GF-D8 (cell line): ENCODE measurements at places on chromosomes 12 and 14.

GRCh38 chr12:107651571-107652449 lies 33.8 kb upstream of the PWP1 start:
- no peak for DNase-seq

DNA sequence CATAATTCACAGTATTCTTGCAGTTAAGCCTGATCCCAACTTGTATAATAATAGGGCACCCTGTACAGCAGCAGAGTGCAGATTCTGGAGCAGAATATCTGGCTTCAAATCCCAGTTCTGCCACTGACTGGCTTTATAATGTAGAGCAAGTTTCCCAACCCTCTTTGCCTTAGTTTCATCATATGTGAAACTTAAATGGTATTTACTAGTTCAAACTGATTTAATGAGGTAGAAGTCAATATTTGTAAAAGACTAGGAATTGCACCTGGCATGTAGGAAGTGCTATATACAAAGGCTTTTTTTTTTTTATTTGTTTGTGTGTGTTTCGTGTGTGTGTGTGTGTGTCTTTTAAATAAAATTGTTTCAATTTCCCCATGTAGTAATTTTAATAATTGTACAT lies 125.9 kb downstream of the CCER1 start:
- DNase-seq = no peak

DNA sequence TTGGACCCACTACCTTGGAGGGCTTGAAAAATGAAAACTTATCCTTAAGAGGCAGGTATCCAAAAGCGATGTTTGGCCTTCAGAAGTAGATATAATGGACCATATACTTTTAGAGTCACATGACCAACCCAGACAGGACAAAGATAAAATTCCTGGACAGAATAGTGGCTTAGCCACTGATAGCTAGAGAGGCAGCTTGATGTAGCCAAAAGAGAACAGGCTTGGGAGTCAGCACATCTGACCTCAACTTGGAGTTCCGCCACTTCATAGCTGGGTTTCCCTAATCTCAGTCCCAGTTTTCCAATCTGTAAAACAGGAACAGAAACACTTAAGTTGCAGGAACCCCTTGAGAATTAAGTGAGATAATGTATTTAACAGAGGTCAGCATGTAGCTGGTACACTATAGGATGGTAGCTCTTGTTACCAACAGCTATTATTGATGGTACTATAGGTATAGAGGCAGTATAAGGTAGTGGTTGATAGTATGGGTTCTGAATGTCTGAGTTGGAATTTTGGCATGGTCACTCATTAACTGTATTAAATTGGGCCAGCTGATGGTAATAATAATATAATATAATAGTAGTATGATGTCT lies 63.2 kb upstream of the USP44 start:
- no peak for DNase-seq

DNA sequence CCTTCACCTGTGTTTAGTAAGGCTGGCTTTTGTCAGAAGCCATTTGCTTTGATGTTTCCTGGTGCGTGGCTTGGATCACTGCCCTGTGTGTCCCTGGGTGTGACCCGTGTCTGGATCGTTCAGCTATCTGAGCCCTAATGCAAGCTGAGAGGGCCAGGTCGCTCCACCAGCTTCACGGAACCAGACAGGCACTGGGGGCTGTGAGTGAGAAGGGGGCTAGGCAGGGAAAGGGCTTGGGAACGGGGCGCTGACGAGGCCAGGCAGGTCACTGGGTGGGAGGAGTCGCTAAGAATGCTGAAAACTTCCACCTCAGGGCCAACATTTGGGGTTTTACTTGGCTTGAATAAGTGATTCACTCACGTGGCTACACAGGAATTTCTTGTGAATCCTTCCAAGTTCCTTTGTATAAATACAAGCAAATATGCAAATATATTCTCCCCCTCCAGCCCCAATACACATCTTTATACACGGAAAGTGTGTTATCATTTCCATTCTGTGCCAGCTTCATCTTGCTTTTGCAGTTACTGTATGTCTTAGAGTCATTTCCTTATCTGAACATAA lies 24.2 kb upstream of the MMP17 start:
- no peak for DNase-seq

GRCh38 chr12:115233891-115234543 lies 550.0 kb upstream of the TBX3 start:
- no peak for DNase-seq

GRCh38 chr12:16348435-16349130 lies 1.1 kb downstream of the MGST1 start:
- DNase-seq = no peak

DNA sequence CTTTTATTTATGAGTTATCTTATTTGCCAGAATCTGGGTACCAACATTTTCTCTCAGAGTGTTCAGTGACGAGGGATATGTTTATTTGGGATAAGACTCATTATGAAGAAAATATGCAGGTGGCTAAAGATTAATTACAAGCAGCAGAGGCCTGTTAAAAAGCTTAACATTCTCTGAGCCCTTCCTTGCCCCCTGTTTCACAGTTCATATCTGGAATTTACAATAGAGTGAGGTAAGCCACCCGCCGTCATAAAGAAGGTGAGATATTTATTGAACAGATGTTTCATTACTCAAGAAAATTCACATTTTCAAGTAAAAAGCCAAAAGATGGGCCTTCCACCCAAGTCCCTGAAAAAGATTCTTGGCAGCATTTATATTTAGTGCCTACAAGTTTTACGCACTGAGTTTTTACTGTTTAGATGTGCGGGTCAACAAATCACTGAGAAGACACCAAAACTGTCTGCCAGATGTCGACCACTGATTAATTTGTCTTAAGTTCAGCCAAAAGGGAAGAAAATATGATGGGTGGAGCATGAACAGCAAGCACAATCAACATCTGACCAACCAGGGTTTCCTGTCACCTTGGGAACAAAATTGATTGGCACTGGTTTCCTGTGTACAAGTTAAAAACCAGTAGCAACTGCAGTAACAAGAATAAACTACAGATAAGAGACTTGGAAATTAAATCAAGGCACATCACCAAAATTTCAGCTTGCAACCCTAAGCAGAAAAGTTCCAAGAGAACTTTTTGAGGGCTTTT lies 85.5 kb upstream of the PTPRB start:
- DNase-seq = no peak

GRCh38 chr12:27109334-27110028 lies 27.1 kb upstream of the C12orf71 start:
- DNase-seq = no peak
